Kidney (tissue), 22 donors: ENCODE measurements at places on chromosomes 5 and 9. TPM values are rescaled to one million over a fixed set of nuclear protein-coding genes. Genes with fewer than 3 reads are reported as not detected.
A peak's percentile ranks its signal among the peaks of the same experiment; 100 is the strongest.

GRCh38 chr5:163387589-163388343 is 49.6 kb upstream of the CCNG1 start:
- no peaks in the 10 kb centered on the region for H3K4me1 ChIP-seq
- no peak overlapping the region for H3K27ac ChIP-seq
- H3K27me3 ChIP-seq, result no peaks in the 10 kb centered on the region
- DNase-seq, result no peak
- no peaks in the 10 kb centered on the region for H3K36me3 ChIP-seq

- no peaks in the 10 kb centered on the region for H3K4me1 ChIP-seq
- H3K27me3 ChIP-seq, result no peaks in the 10 kb centered on the region
- H3K36me3 ChIP-seq, result no peaks in the 10 kb centered on the region
- H3K27ac ChIP-seq, result no peak overlapping the region
- no peak for DNase-seq
Measured at GRCh38 chr9:80320916-80321315, 749.2 kb downstream of the TLE4 start.

- no peak for DNase-seq
- no peaks in the 10 kb centered on the region for H3K36me3 ChIP-seq
- H3K27ac ChIP-seq, result no peak overlapping the region
- H3K4me1 ChIP-seq, result no peaks in the 10 kb centered on the region
- no peak overlapping the region for H3K4me3 ChIP-seq
Measured at GRCh38 chr9:83544002-83544698, 5.9 kb upstream of the FRMD3 start.

GRCh38 chr5:157464519-157465171 is 4.6 kb downstream of the NIPAL4 start:
- H3K4me3 ChIP-seq, result no peak overlapping the region
- no peak for DNase-seq
- peaks cover 4% of the 10 kb centered on the region for H3K27me3 ChIP-seq
- H3K4me1 ChIP-seq, result no peaks in the 10 kb centered on the region
- H3K27ac ChIP-seq, result no peak overlapping the region

NIPAL4 gene
- polyA plus RNA-seq, result not detected

- no peaks in the 10 kb centered on the region for H3K36me3 ChIP-seq
- no peaks in the 10 kb centered on the region for H3K27me3 ChIP-seq
- H3K4me3 ChIP-seq, result no peak overlapping the region
Measured at GRCh38 chr5:42779083-42779482, 22.5 kb downstream of the CCDC152 start.

POC5 gene
- 6.1 TPM for polyA plus RNA-seq

GRCh38 chr5:133869519-133870335 is 98.7 kb downstream of the C5orf15 start:
- H3K4me1 ChIP-seq, result peaks cover 14% of the 10 kb centered on the region
- H3K4me3 ChIP-seq, result peak overlapping the region; percentile 7
- DNase-seq, result no peak

RANBP3L gene
- polyA plus RNA-seq, result 8.7 TPM

TMC1 gene
- polyA plus RNA-seq, result 1.2 TPM

SUSD3 gene
- 34.6 TPM for polyA plus RNA-seq

DNA sequence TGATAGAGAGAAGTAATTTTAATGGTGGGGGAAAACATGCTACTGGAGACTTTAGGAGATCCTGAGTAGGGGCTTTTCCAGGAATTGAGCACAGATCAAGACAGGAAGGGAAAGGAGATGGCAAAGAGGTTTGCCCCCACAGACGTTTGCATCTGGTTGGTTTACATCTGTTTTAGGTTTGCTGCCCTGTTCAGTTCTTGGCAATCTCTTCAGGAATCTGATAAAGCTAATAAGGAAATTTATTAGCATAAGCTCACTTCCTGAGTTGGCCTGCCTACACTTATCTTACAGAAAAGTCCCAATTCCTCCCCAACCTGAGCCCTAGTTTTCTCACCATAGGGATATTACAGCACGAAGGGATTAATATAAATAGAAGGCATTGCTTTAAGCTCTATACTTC is 3.4 kb upstream of the CFAP95 start:
- H3K4me3 ChIP-seq, result no peak overlapping the region
- no peak for DNase-seq
- H3K27me3 ChIP-seq, result no peaks in the 10 kb centered on the region
- no peaks in the 10 kb centered on the region for H3K36me3 ChIP-seq
- no peaks in the 10 kb centered on the region for H3K4me1 ChIP-seq

GRCh38 chr5:177508837-177509236 is 789 bp downstream of the DOK3 start:
- DNase-seq, result no peak
- no peaks in the 10 kb centered on the region for H3K27me3 ChIP-seq
- H3K36me3 ChIP-seq, result peaks cover 16% of the 10 kb centered on the region
- no peak overlapping the region for H3K4me3 ChIP-seq
- H3K27ac ChIP-seq, result no peak overlapping the region

GRCh38 chr9:112327718-112328450 is 5.5 kb downstream of the PTBP3 start:
- DNase-seq, result no peak
- no peaks in the 10 kb centered on the region for H3K4me1 ChIP-seq
- H3K36me3 ChIP-seq, result no peaks in the 10 kb centered on the region
- no peak overlapping the region for H3K27ac ChIP-seq

GRCh38 chr5:118326481-118327045 is 661.8 kb downstream of the DTWD2 start:
- H3K27me3 ChIP-seq, result no peaks in the 10 kb centered on the region
- no peak for DNase-seq
- H3K27ac ChIP-seq, result no peak overlapping the region
- no peaks in the 10 kb centered on the region for H3K36me3 ChIP-seq

DNA sequence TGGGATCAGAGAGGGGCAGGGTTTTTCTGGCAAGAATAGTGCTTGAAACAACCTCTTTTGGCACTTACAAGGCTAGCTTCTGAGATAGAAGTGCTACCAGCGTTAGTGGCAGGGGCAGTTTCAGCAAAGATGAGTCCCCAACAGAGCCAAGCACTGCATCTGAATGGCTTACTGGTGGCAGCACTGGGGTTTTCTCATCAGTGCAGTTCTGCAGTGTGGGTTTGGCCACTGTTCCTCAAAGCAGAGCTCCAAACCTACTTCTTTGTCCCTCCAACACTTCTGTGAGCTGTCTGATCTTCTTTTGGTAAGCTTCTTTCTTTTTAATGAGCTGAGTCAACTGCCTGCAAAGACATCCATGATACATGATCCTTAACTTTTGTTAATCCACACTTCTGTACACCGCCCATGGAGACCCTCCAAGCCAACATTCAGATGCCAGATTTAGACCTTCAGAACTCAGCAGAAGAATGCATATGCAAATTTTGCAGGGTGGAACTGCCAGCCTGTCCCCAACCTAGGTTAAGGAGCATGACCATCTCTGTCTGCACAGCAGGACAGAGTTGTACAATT is 29.9 kb upstream of the FSTL4 start:
- no peak for DNase-seq
- no peaks in the 10 kb centered on the region for H3K27me3 ChIP-seq
- no peak overlapping the region for H3K4me3 ChIP-seq
- no peaks in the 10 kb centered on the region for H3K4me1 ChIP-seq
- H3K36me3 ChIP-seq, result no peaks in the 10 kb centered on the region
- H3K27ac ChIP-seq, result no peak overlapping the region
